ENCODE measurements at places on chromosomes 3 and 15. TPM values are rescaled to one million over a fixed set of nuclear protein-coding genes. Genes with fewer than 3 reads are reported as not detected.

The WDR49 gene
- 2.8 TPM for polyA plus RNA-seq

The CYP8B1 gene
- polyA plus RNA-seq = 1.3 TPM

The GOLGA6L4 gene
- 14.6 TPM for polyA plus RNA-seq

The PARP9 gene
- 13.4 TPM for polyA plus RNA-seq

The DOCK3 gene
- 1.5 TPM for polyA plus RNA-seq

The SLC12A1 gene
- 230 TPM for polyA plus RNA-seq

The MCF2L2 gene
- 0.81 TPM for polyA plus RNA-seq

The CA12 gene
- 95.1 TPM for polyA plus RNA-seq

The ISL2 gene
- not detected for polyA plus RNA-seq

The MNS1 gene
- polyA plus RNA-seq = 34.8 TPM

The CRABP1 gene
- 35.2 TPM for polyA plus RNA-seq

DNA sequence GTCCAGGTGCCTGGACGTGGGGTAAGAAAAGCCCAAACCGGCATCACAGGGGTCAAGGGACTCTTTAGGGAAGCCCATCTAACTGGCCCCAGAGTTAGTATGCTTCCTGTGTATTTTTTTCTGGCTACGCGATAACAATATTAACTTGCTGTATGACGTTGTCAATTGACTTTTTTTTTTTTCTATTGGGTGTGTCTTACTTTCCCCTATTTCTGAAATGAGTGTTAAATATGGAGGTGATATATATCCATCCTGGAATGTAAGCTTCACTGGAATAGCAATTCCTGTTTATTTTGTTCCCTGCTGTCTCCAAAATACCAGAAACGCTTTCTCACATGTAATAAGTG lies 598 bp upstream of the GMNC start:
- no peak for DNase-seq

- DNase-seq = no peak
Observed at GRCh38 chr3:69004138-69004537, 9.3 kb downstream of the EOGT start.

DNA sequence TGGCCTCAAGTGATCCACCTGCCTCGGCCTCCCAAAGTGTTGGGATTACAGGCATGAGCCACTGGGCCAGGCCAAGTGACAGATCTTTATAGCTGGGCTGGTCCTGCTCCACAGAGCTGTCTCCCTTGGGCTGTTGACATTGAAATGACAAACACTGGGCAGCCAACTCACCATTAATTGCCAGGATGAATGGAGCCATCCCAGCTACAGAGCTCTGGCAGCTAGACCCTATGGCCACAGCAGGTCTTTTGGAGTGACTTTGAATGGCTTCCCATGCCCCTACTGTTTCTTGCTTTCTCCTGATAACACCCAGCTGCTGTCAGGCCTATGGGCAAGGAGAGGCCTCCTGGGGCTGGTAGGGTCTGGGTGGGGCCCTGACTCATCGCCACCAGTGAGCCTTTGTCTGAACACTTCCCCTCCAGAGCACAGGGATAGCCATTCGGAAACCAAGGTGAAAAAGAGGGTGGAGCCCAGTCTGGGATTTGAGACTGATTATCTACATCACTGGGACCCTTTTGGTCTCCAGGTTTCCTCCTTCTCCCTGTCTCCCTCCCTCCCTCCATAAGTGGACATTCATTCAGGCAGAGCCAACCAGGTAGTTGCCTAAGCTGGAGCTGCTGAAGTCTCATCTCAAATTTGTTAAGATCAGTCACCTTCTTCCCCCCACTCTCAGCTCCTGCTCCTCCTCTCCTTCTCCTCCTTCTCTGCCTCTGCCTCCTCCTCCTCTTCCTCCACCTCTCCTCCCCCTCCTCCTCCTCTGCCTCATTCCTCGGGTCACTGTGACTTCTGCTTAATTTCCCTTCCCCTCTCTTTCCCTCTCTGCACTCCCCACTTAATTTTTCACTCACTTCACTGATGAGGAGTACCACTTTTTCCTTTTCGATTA lies 34.0 kb downstream of the BHLHE40 start:
- DNase-seq = no peak

- DNase-seq = no peak
Observed at GRCh38 chr15:56040081-56041035, 46.9 kb upstream of the NEDD4 start.

DNA sequence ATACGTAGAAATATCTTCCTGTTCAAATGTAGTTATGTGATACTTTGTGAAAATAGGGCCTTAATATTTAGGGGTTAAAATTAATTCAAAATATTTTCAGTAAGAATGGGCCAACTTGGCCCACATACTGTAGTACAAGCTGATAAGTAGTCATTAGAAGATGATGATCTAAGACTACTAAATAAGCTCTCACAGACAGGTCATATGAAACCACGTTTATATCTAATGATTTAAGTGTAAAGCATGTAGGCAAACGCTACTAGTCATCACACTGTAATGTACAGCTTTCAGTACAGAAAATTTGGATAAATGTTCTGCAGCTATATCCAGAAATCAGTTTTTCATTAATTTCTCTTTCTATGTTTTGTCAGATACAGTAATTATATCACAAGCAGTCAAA lies 228.6 kb downstream of the UBE2E2 start:
- DNase-seq = no peak

GRCh38 chr3:138148503-138148902 lies 16.3 kb upstream of the A4GNT start:
- no peak for DNase-seq

- DNase-seq = no peak
Observed at GRCh38 chr3:19213603-19214220, 65.4 kb downstream of the KCNH8 start.

GRCh38 chr3:172101107-172101506 lies 61.7 kb downstream of the FNDC3B start:
- DNase-seq = no peak

DNA sequence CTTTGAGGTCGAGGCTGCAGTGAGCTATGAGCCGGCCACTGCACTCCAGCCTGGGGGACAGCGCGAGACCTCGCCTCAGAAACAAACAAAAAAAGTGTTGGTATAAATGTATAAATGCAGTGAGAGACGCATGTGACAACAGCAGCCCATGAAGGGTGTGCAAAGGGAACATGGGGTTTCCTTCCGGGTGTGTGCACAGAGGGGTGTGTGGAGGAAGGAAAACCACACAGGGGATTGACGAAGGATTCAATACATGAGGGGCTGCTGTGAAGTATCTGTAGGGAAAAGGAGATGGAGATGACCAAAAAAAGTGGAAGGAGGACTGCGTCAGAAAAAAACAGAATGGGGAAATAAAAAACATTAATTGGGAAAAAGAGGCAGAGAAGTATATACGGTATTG lies 1.1 kb downstream of the MTFMT start:
- DNase-seq = no peak

DNA sequence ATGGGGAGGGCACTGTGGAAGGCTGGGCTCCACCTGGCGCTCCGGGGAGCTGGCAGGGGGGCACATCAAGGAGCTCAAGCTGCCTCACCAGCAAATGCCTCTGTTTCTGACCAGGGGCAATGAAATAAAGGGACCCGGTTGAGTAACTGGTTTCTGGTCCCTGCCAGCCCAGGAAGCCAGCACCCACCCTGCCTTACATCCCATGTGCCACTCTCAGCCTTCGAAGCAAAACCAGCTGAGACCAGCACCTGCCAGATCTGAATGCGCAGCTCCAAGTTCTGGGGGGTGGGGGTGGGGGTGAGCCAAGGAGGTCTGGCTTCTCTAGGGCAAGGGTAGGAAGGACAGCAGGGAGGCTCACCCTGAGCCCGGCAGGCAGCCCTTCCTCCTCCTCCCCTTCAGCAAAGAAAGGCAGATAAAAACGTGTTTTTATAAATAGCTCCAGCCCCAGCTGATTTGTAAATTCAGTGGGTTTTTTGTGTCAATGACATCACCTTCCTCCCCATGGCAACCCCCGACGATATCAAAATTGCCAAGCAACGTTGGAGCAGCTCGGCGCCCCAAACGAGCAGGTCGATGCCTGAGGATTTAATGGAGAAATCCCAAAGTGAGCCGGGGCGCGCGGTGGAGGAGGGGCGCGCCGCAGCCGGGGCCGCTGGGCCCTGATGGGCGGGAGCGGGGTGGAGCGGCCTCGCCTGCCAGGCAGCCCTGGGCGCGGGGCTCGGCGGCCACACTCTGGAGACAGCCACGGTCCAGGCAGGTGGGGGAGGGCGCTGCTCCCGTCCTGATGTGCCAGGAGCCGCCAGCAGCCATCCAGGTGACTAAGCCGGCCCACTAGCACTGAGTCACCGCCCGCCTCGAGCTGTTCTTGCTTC lies at the start of gene PAK6:
PAK6 (plus strand) TSS at position 532 of the 872 bp plus-strand sequence. CDS start 25,723 bp downstream, outside the sequence.
- peak; percentile 57 for DNase-seq

- no peak for DNase-seq
Observed at GRCh38 chr3:124650798-124651197, 79.5 kb upstream of the UMPS start.

- DNase-seq = no peak
Observed at GRCh38 chr3:65884071-65884470, 154.6 kb downstream of the MAGI1 start.

DNA sequence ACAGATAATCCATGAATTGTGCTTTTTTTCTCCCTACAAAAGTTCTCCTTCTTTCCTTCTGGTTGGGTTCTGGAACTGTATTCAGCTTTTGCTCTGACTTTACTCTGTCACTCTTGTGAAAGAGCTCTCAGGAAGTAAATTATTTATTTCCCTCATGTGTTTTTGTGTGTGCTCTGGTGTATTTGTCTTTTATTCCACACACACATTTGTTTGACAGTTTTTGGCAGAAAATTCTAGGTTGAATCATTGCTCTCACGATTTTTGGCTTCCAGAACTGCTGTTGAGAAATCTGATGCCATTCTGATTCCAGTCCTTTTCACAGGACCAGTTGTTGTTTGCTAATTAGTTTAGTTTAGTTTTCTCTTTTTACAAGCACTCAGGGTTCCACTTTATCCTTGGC lies 172.8 kb downstream of the PLCH1 start:
- DNase-seq = no peak

DNA sequence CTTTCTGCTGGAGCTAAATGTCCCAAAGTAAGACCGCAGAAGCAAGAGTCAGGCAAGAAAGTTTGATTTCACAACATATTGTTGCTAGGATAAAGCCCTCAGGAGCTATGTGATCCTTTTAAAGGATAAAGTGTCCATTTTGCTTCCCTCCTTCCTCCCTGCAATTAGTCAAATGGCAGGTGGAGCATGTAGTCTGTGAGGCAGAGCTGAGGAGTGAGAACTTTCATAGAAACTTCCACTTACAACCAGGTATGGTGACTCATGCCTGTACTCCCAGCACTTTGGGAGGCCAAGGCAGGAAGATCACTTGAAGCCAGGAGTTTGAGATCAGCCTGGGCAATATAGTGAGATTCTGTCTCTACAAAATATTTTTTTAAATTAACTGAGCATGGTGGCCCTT lies 25.2 kb upstream of the RHCG start:
- no peak for DNase-seq

DNA sequence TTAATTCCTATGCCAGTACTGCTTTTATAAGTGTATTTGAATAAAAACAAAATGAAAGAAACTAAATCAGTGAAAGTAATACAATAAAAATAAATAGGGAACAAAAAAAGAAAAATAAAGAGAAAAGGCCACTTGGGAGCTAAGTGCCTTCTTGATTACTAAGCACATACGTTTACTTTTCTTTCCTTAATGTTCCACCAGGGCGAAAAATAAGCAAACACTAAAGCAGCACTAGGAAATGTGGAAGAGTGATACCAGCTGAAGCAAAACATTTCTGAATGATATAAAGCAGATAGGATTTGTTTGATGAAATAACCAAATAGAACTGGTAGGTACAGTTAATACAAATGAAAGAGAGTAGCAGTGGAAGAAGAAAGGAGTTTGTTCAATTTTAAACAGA lies 132.8 kb upstream of the ZPLD1 start:
- no peak for DNase-seq

- no peak for DNase-seq
Observed at GRCh38 chr3:88167173-88167572, 17.4 kb downstream of the C3orf38 start.

DNA sequence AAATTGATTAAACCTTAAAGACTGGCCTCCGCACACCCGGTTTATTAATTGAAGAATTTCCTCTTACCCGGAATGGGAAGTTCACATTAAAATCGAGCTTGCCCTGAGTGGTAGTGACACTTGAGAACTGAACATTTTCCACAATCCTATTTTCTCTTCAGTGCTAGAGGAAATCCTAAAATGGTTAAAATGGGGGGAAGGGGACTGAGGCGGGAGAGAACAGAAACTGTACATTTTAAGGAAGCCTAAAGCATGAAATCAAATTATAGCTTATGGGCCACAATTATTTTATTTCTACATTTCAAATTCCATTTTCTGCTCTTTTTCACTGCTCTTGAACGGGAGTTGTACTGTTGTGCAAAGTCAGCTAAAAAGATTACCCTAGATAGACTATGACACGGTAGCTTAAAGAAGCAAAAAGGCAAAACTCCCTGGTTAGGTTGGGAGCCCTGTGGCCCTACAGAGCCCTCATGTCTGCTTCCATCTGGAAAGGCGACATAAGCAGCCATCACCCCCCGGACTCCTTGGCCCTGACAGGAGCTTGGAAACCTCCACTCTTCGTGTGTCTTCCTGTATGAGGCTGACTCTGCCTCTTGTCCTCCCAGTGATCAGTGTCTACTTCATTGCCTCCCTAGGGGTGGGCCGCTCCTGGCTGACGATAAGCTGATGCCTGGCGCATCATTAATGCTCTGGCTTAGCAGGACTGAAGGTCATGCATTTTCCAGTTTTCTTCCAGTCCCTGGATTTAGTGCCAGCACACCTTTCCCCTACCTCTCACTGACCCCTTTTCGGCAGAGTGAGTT lies 79.3 kb downstream of the EEFSEC start:
- DNase-seq = no peak

DNA sequence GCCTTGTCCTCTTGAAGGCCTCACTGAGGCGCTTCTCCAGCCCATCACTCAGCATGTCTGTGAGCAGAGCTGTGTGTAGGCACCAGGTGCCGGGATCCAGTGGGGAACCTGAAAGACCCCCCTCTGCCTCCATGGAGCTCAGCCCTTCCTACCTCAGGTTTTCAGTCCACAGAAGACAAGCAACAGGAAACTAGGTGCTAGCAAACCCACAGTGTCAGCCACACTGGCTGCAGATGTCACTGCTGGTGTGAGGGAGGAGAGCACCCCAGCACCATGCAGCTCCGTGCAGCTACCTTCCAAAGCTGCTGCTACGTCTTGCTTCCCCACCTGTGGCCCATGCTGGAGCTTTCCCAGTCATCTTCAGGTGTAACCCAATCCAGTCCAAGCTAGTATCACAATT lies 17.9 kb downstream of the PSTPIP1 start:
- no peak for DNase-seq

- no peak for DNase-seq
Observed at GRCh38 chr3:129001806-129002572, 885 bp downstream of the EFCC1 start.
